ENCODE measurements at places on chromosomes 12 and 14.

DNA sequence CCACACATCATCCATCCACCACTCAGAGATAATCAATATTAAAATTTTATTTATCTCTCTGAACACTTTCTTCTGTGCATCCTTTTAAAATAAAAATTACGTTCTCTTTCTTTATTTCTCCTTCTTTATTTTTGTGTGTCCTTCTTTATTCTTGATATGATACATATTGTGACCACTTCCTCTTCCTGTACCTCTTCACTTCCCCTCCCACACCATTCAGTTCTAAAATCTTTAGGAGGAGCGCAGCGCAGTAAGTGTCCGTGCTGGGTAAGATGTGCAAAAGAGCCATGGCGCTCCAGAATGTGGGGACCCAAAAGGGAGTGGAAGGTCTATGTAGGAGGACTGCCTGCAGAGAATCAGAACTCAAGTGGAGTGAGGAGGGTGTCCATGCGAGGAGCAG, 256.7 kb downstream of the ITPR2 start:
- DNase-seq = no peak

GRCh38 chr12:2504577-2504976, 290.2 kb upstream of the FKBP4 start:
- no peak for DNase-seq

DNA sequence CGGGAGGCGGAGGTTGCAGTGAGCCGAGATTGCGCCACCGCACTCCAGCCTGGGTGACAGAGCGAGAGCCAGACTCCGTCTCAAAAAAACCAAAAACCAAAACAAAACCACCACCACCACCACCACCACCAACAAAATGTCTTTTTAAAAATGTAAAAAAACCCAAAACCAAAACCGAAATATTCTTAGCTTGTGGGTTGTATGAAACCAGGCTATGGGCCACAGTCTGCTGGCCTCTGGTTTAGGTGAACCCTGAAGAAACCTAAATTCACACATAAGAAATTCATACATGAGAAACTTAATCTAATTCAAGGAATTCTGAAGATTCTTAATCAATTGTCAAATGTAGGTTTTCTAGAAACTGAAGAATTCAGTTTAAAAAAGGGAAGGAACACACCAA, 37.6 kb downstream of the INSM2 start:
- DNase-seq = no peak

GRCh38 chr12:67651132-67651695, 2.7 kb downstream of the DYRK2 start:
- no peak for DNase-seq

DNA sequence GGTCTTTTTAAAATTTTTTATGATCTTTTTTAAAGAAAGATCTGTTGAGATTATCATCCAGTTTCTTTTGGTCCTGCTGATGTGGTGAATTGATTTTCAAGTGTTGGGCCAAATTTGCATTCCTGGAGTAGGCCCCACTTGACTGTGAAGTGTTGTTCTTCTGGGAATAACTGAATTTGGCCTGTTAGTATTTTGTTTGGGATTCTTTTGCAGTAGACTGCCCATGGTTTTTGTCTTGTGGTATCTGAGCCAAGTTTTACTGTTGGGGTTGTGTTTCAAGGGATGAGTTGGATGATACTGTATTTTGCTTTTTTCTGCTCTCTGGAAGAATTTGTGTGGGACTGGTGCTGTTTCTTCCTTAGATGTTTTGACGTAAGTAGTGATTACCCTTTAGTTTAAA, 4.0 kb upstream of the SYCP3 start:
- DNase-seq = no peak

DNA sequence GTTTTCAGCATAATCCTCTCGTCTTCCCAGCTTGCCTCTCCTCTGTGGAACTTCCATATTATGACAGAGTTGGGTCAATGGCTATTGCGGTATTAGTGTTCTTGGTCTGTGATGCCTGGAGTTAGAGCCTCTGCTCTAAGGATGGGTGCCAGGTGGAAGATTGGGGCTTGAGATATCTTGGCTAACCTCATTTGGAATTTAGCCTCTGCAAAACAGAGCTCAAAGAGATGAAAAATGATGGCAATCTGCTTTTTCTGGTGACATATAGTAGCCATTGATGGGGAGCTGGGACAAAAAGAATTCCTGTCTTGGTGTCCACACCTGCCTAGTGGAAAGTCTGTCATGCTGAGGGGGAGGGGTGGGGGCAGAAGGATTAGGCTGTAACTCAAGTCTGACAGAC, 152.1 kb downstream of the RPL10L start:
- no peak for DNase-seq

GRCh38 chr12:8065991-8066594, at the start of gene C3AR1:
C3AR1 (minus strand) TSS chr12:8066359; CDS start chr12:8060185, 6,174 bp downstream.
- no peak for DNase-seq

GRCh38 chr12:65918021-65918420, 93.7 kb downstream of the HMGA2 start:
- DNase-seq = no peak

Data from HS-5 (cell line).